Naive thymus-derived CD8-positive, alpha-beta T cell (primary cell): ENCODE measurements at places on chromosomes 6 and 20.

DNA sequence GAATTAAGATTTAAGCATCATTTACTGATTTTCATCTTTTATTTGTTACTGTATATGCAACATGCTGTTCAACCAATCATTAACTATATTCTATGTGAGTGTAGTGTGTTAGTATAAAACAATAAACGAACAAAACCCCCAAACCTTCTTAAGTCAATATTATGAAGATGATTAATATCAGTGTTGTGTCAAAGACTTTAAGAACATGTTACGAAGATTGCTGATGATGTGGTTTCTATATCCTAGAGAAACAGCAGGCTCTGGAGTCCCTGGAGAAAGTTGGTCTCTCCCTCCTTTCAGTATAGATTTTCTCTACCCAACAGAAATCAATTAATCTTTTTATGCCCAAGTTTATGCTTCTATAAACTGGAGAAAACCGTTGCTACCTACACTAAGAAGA, 393.8 kb upstream of the HSF2 start:
- peaks cover 5% of the 10 kb centered on the region for H3K36me3 ChIP-seq
- no peak overlapping the region for H3K4me3 ChIP-seq
- no peak overlapping the region for H3K27ac ChIP-seq
- no peak for DNase-seq
- no peaks in the 10 kb centered on the region for H3K27me3 ChIP-seq

- H3K4me1 ChIP-seq = no peaks in the 10 kb centered on the region
- DNase-seq = no peak
- no peak overlapping the region for H3K27ac ChIP-seq
- H3K36me3 ChIP-seq = no peaks in the 10 kb centered on the region
Measured at GRCh38 chr20:33925867-33926266, 67.8 kb upstream of the RALY start.

- H3K4me3 ChIP-seq = no peak overlapping the region
- DNase-seq = no peak
- H3K27ac ChIP-seq = no peak overlapping the region
- H3K27me3 ChIP-seq = no peaks in the 10 kb centered on the region
- peaks cover 28% of the 10 kb centered on the region for H3K36me3 ChIP-seq
- H3K4me1 ChIP-seq = no peaks in the 10 kb centered on the region
Measured at GRCh38 chr6:125930765-125931418, 25.7 kb upstream of the HINT3 start.

GRCh38 chr20:14333721-14334120, 3.7 kb downstream of the FLRT3 start:
- no peaks in the 10 kb centered on the region for H3K4me1 ChIP-seq
- H3K4me3 ChIP-seq = no peak overlapping the region
- H3K27me3 ChIP-seq = no peaks in the 10 kb centered on the region
- H3K27ac ChIP-seq = no peak overlapping the region
- no peaks in the 10 kb centered on the region for H3K36me3 ChIP-seq
- no peak for DNase-seq

- DNase-seq = no peak
- no peaks in the 10 kb centered on the region for H3K4me1 ChIP-seq
- no peak overlapping the region for H3K4me3 ChIP-seq
- no peaks in the 10 kb centered on the region for H3K36me3 ChIP-seq
- H3K27ac ChIP-seq = no peak overlapping the region
Measured at GRCh38 chr6:152605941-152606340, 31.2 kb downstream of the SYNE1 start.
